ENCODE measurements at places on chromosomes 12 and 14.

DNA sequence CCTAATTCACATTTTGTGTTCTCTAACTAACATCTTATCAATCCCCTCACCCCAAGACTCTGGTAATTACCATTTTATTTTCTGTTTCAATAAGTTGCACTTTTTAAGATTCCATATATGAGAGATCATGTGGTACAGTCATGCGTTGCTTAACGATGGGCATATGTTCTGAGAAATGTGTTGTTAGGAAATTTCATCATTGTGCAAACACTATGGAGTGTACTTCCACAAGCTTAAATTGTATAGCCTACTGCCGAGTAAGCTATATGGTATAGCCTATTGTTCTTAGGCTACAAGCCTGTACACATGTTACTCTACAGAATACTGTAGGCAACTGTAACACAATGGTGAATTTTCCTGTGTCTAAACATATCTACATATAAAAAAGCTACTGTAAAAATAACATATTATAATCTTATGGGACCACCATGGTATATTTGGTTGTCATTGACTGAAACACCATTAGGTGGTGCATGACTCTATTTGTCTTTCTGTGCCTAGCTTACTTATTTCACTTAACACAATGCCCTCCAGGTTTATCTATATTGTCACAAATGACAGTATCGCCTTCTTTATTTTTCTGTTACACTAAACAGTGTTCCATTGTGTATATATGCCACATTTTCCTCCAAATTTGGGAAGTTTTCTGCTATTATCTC lies 473.4 kb upstream of the LMO3 start:
- DNase-seq = no peak

- DNase-seq = no peak
These were observed 130.1 kb downstream of the CCDC91 start for GRCh38 chr12:28320353-28320752.

- no peak for DNase-seq
These were observed 90.8 kb downstream of the STAB2 start for GRCh38 chr12:103677905-103678304.

DNA sequence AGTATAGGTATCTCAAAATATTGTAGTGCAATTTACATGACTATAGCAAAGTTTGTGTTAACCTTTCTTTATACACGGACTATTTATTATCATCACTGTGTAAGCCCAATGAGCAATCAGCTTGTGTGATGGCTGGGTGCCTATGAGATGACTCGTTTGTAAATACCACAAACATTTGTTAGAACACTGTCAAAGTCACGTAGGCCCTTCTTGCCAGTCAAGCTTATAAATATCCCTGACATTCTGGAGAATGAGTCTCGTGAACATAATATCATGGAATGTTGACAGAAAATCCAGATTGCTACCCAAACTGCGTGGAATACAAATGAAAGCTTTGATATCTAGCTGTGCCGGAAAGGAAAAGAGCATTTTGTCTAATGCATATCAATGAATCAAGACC lies 648.3 kb upstream of the MDGA2 start:
- DNase-seq = no peak

DNA sequence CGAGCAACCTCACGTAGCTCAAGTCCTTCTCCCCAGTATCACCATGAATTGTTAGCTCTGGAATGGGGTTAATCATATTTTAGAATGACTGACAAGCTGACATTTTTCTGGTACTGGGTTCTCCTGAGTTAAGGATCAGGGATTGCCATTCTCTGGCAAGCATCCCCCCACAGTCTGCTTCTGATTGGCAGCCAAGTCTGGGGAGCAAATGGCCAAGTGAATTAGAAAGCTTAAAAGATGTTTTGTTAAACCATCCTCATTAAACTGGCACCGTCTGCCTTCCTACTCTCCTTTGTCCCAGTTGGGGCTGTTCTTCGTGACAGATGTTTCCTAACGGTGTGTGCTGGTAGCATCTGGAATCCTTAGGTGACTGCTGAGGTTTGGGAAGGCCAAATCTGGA lies 17.2 kb upstream of the CISTR start:
- no peak for DNase-seq

DNA sequence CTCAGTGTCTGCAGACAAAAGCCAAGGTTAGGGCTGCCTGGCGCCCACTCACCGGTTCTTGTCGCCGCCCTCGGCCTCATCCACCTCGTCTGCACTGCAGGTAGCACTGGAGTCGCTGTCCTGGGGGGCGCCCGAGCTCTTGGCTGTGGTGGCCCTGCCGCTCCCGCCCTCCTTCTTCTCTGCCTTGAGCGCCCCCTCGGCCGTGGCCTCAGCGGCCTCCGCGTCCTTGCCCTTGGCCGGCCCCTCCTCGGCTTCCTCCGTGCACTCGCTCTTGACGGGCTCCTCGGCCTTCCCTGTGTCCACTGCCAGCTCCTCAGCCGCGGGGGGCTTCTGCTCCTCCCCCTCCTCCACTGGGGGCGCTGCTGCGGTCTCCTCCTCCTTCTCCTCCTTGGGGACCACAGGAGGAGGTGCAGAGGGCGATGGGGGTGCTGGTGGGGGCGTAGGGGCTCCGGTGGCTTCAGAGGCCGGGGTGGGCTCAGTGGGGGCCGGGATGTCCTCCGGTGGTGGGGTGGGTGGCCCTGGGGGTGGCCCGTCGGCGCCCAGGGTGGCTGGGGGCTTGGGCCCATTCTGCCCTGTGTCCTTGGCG lies 77.2 kb downstream of the RFLNA start:
- DNase-seq = no peak

GRCh38 chr14:94129111-94129757 lies at the start of gene IFI27L2:
Gene IFI27L2 (minus strand): TSS chr14:94129604. CDS start chr14:94129564, 40 bp downstream.
- DNase-seq = peak; percentile 80

GRCh38 chr14:79369359-79370332 lies 841.7 kb downstream of the DIO2 start:
- DNase-seq = no peak

GRCh38 chr12:95185854-95186253 lies 31.4 kb downstream of the FGD6 start:
- no peak for DNase-seq

GRCh38 chr14:61813096-61813606 lies 50.9 kb downstream of the SNAPC1 start:
- no peak for DNase-seq

DNA sequence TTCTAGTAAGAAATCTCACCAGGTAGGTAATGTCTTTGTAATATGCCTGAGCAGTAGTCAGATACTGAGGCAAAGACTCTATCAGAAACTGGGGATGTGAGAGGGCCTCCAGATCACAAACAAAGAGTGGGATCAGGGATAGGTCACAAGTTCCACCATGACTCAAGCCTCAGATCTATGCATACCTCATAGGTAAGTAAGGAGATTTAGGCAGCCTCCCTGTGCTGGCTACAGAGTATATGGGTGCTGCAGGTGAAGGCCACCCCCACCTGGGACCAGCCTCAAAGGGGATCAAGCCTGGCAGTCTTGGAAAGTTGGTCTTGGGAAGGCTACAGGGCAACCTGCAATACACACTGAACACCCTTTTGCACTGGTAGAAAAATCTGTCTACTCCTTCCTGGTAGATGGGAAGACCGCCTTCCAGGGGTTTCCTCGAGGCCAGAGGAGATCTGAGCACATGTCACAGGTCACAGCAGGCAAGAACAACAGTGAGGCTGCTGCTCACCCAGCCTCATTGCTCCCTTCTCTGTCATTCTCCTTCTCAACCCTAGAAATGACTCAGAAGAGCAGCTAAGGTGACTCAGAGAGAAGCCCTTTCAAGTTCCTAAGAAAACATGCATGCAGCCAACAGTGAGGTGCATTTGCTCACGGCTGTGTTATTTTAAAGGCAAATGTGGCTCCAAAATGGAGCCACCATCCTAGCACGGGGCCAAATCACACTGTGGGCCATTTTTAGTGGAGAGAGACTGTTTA lies 143.4 kb upstream of the CDKN3 start:
- no peak for DNase-seq

GRCh38 chr12:5451251-5451650 lies 19.3 kb downstream of the NTF3 start:
- DNase-seq = no peak

DNA sequence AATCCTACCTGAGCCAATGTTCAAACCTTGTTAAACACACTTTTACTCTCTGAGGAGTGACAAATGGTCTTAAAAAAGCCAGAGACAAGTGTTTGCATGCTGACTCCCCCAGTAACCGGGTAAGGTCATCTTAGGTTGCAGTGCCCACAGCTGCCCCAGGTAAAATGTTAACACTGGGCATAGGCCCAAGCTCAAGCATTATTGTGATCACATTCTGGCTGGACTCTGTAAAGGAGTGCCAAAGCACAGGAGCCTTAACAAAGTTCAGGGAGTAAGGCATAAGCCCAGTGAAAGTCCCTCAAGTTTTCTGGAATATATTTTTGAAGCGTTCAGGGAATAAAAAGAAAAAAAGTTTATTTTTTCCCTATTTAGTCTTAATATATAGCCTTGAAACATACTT lies 8.6 kb downstream of the EDDM3A start:
- DNase-seq = no peak

DNA sequence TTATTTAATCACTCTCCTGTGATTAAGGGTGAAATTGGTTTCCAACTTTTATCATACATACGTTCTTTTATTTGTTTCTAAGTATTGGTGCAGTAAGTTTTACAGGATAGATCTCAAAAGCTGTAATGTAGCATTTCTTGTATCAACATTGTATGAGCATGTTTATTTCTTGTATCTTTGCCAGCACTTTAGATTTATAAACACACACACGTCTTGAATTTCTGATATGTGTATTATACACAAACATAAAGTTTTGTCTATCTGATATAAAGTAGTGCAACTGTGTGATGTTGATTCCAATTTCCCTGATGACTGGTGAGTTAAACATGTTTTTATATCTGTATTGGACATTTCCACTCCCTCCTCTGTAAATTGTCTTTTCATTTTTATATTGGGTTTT lies 134.7 kb downstream of the NOVA1 start:
- DNase-seq = no peak

- no peak for DNase-seq
These were observed 167.4 kb downstream of the TMTC3 start for GRCh38 chr12:88309546-88309945.

DNA sequence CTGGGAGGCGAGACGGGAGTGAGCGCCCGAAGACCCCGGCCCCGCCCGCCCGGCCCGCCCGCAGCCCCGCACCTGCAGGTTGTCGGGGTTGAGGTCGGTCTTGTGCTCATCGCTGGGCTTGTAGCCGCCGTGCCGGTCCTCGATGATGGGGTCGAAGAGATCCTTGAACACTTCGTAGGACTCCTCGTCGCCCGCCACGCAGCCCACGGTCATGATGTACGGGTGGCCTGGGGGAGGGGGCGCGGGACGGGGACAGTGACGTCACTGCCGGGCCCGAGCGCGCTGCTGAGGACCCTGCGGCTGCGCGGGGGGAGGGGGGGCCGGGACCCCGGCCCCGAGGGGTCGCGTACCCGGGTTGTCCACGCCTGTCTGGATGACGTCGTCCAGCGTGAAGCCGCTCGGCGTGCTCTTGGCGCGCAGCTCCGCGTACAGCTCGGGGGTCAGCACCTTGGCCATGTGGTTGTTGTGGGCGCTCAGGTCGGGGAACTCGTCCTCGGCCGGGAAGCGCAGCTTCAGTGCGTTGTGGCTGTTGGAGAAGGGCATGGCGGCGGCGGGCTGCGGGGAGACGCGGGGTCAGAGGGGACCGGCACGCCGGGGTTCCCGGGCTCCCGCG lies 573 bp downstream of the CKB start:
- peak; percentile 57 for DNase-seq

- no peak for DNase-seq
These were observed 106.1 kb downstream of the DAD1 start for GRCh38 chr14:22482782-22483553.

DNA sequence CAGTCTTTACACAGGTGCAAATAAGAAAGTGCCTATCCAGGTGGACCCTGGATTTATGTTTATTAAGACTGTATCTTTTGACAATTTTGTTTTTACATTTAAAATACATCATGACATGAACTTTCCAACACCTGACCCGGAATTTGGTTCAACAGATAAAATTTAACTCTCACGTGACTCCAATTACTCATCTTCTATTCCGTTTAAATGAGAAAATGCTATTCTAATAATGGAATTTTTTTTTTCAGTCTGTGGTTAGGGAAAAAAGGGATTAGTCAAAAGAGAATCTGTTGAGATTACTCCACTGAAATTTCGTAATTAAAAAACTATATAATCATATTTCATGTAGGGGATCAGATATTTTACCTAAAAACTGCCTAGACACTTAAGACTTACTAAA lies 11.1 kb downstream of the VPS37B start:
- DNase-seq = no peak

DNA sequence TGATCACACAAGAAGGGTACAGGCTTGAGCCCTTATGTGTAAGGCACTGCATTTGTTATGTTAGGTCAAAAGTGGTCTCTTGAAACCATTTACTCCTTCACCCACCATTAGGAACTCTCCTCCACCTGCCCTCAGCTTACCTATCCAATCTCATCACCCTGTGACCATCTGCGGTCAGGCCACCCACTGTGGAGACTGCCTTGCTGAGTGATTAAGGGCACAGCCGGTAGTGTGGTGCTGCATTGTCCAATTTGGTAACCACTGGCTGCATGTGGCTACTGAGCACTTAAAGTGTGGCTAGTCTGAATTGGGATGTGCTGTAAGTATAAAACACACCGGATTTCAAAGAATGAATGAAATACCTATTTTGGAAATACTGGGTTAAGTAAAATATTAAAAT lies 177.1 kb upstream of the PARP11 start:
- no peak for DNase-seq

DNA sequence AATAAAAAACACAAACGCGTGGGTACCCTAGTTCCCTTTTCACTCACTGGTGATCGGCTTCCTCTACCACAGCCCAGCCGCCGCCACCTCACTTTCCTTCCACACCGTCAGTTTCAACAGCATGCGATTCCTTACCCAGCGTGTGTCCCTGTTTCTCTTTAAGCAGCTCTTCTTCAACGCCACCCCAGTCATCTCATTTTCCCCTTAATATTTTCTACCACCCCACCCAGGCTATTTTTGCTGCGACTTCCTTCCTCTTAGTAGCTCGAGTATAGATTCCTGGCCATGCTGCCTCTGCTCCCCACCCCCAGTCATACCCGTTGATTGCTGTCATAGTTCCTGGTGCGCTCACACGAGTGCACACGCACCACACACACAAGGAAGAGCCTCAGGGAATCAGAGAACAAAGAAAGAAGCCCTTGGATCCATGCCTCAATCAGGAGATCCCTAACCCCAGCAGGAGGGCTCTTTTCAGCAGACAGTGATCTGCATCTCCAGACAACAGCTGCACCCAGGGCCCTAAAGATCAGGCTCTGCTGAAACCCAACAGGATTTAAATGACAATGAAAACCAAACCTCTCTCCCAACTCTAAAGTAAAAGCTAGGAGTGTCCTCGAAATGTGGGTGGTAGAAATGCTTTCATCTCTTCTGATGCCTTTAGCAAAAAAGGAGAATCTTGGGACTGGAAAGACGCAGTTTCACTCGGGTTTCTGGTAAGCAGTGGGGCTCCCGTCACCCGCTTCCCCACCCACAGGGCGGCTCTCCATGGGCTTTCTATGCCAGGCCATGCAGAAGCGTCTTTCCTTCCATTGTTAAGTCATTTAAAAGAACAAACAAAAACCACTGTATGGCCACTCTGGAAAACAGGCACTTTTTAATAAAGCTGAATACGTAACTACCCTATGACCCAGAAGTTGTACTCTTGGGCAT lies 23.8 kb downstream of the VPS37B start:
- peak; percentile 86 for DNase-seq

GRCh38 chr12:127583041-127583440 lies 683.9 kb upstream of the TMEM132C start:
- DNase-seq = no peak

Data from B cell (primary cell).